NCI-H1105 treated with DMSO at 0.1 percent for 48 hours (cell line): ENCODE measurements at places on chromosomes 11 and 22.

DNA sequence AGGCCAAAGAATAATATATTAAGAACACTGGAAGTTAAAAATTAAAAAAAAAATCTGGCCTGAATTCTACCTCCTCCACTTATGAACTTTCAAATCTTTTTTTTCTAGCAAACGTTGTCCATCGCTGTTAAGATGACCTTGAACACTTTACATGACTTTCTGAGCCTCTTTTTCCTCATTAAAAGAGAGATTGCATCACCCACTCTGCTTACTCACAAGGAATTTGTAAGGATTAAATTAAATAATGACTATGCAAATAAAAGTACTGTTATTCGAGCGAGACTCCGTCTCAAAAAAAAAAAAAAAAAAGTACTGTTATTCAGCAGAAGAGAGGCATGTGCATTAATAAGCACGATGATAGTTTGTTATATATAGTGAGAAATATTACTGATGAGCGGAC is 285.1 kb upstream of the CCDC90B start:
- DNase-seq: no peak

GRCh38 chr11:280706-281485 is 2.7 kb downstream of the NLRP6 start:
- no peak for DNase-seq

- no peak for DNase-seq
Measured at GRCh38 chr11:15883455-15883920, 472.9 kb downstream of the SOX6 start.

DNA sequence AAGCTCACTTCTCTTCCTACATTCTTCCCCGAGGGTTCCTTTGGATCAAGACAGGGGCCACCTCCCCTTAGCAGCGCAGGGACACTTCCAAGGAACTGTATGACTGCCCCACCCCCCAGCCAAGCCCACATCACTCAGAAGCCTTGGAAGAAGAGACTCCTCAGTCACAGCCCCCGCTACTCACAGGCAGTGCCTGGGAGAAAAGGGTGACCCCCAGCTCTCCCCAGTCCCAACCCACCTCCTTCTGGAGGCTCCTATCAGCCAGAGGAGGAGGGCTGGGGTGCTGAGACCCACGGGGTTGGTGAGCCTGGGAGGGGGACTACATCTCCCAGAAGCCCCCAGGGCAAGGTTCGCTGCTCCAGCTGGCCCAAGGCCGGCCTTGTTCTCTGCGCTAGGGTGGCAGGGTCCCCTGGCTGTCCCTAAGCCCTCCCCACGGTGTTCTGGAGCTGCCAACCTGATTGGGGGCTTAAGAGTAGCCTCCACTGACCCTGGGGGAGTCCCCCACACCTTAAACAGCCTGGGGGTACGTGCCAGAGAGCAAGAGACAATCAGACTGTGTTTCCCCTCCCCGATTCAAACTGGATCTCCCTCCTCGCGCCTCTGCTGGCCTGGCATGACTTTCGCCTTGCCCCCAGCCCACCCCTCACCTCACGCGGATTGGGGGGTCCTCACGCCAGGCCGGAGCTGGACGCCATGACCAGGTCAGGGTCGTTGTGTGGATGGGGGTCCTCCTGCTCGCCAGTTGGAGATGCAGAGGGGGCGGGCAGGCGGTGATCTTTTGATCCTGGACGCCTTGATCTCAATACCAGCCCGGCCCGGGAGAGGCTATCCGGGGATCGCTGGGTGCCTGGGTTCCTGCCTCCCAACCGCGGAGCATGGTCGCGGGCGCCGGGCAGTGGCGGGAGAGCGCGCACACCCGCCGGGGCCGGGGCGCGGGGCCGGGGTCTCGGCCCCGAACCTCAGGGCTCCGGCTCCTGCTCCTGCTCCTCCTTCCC is 838 bp downstream of the BCL9L start:
- peak; percentile 54 for DNase-seq

GRCh38 chr11:121452609-121453150 is at the start of gene SORL1-AS1:
TSS of gene SORL1-AS1 (minus strand) at chr11:121452967.
- DNase-seq: peak; percentile 77

DNA sequence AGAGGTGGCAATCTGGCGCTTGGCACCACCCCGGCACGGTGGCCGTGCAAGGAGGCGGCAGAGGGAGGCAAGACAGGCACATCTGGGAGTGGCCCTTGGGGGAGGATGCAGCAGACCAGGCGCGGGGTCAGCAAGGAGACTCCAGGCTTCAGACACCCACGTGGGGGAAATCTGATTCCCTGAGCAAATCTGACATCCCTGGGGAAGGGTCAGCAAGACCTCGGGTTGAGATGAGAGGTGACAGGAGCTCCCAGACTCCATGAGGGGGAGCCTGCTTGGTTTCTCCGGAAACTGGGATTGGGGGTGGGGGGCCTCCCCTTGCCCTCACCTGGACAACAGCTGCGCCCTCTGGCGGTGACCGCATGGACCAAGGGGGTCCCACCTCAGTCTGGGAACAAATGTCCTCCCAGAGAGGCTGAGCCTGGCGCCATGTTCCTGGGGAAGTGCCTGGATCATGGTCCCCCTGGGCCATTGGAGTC is 4.0 kb upstream of the RCOR2 start:
- no peak for DNase-seq

GRCh38 chr11:2983908-2984307 is 8.2 kb downstream of the NAP1L4 start:
- DNase-seq: no peak
